ENCODE measurements at places on chromosomes 16 and 17.

DNA sequence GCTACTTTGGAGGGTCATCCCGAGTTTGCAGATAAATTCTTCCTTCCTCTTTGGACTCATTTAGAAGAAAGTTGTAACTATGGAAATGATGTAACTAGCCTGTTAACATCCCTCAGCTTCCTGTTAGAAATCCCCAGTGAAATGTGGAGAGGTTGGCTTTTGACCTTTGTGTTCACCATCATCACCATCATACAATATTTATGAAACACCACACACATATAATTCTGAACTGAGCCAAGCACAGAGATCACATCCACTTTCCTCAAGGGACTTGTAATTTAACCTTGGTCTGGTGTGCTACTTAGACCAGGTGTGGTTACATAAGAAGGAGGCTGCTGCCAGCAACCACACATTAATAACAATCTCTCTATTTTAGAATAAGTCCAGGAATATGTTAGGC is 2.5 kb downstream of the CAPNS2 start:
- no peak for DNase-seq

DNA sequence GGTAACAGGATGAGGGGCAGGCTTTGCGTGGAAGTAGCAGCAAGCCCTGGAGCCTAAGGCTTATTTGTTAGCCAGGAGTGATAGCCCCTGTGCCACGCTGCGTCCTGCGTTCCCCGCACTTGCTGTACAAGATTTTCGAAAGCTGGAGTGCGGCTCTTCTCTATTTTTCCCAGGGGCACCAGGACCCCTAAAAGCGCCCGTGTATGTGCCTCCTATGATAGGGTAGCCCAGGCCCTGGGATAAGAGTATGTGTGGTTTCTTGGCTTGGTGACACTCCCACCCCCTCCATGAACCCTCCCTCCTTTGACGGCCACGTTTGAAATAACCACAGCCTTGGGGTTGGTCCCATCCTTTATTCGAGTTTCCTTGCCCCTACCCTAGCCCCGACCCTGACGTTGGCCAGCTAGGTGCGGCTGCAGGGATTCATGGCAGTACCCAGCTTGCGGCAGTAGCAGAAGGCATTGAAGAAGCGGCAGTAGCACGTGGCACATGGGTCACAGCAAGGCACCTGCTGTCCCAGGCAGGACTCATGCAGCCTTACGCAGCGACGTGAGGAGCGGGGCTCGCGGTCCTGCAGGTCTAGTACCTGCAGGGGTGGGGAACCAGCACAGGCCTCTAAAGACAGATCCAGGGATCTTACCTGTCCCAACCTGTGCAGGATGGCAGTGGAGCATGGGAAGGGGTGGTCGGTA is 968 bp downstream of the AGRP start:
- DNase-seq: no peak

DNA sequence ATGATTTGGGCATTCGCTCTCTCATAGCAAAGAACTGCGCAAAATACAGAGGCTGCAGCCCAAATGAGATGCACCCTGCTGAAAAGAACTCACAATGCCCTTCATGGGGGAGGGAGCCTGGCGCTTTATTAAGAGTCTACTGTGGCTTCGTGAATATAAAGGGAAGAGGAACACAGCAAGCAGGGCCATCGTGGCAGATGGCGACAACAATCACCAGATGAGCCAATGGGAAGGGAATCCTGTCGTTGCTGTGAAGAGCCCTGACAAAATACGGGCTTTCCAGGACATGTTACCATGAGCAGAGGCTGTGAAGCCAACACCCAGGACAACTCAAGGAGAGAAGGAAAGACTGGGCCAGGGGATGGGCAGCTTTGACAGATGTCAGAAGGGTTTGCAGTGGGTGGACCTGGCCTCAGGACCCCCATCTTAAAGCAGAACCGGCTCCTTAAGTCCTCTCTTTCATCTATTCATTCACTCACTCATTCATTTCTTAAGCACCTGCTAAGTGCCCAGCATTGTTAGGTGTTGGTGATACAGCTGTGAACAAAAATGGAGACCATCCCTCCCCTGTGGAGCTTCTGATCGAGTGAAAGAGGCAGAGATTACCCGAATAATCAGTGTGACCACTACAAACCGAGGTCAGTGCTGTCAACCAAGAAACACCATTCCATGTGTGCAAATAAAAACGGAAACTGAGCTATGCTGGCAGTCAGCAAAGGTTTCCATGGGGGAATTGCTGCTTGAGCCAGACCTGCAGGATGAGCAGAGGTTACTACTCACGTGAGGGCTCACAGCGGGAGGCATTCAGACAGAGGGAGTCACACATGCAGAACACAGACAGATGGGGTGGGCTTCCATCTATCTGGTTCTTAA is 125.8 kb downstream of the DYNLRB2 start:
- DNase-seq: no peak

- no peak for DNase-seq
Measured at GRCh38 chr17:60630352-60630751, 30.4 kb downstream of the PPM1D start.

DNA sequence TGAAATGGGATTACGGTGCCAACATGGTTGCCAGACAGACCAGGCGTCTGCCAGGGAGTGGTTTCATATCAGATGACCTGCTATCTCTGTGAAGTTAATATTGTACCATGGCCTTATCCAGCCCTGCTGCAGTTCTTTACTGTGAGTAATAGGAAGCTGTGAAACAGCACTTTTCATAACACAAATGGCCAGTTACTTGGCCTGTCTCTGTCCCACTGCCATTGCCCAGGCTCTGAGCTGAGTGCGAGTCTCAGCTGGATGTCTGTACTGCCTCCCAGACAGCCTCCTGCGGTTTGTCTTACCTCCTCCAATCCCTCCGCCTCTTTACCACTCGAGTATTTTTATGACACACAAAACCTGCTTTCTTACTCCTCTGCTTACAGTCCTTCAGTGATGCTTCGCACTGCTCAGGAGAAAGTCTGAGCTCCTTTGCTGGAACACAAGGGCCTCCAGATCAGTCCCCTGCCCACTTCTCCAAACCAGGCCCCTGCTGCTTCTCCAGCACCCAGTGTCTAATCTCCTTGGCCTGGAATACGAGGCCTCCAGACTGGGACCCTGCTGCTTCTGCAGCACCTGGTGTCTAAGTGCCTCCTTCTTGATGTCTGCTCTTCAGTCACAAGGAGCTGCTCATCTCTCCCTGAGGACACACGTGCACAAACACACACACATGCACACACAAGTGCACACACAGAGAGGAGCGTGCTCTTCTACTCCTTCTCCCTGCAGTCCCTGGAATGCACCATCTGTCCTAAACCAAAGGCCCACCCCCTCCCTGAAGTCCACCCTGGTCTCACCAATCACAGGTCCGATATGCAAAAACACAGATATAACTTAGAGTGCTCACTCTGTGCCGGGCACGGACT is 17.1 kb upstream of the RHOT1 start:
- no peak for DNase-seq
